ENCODE measurements at places on chromosomes 11 and 22. TPM values are rescaled to one million over a fixed set of nuclear protein-coding genes. Genes with fewer than 3 reads are reported as not detected.

HORMAD2 gene
- not detected for total RNA-seq

ZNF214 gene
- not detected for total RNA-seq

DDIAS gene
- 19.4 TPM for total RNA-seq

DNA sequence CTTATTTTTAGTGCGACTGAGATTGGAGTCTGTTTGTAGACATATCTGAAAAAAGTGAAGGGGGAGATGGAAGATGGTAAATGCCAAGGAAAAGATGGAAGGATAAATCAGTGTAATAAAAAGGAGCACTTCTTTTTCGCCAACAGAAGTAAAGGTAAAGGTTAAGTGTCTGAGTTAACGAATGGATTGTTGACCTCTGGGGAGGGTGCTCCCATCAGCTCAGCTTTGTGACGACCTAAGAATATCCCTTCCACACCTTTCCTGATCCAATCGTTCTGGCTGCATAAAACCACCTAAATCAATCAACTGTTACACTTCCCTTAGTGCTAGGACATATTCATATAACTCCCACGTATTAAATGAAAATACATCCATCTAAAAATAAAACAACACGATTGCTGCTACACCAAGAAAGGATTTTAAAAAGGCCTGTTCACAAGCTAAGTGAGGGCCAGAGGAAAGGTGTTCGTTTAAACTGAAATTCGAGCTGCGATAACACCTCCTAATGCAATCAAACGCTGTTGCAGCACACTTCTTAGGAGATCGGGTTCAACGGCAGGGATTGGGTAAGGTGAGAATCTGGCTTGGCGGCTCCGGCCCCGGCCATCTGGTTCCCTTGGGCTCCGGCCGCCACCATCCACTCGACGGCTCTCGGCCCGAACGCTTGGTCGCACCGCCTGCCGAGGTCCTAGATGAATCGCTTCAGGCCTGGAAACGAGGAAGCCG, 658 bp downstream of the C11orf71 start:
- no peak for DNase-seq
- H3K4me1 ChIP-seq = peaks cover 41% of the 10 kb centered on the region
- H3K36me3 ChIP-seq = peaks cover 16% of the 10 kb centered on the region
- H3K4me3 ChIP-seq = peak overlapping the region; percentile 97
- peak overlapping the region; percentile 99 for H3K27ac ChIP-seq
- no peaks in the 10 kb centered on the region for H3K27me3 ChIP-seq

GRCh38 chr11:66567787-66568123, 651 bp downstream of the CTSF start:
- no peaks in the 10 kb centered on the region for H3K27me3 ChIP-seq
- DNase-seq = no peak
- peaks cover 6% of the 10 kb centered on the region for H3K4me1 ChIP-seq

GRCh38 chr22:26579331-26579886, 10.5 kb downstream of the TPST2 start:
- no peaks in the 10 kb centered on the region for H3K27me3 ChIP-seq
- peak overlapping the region; percentile 84 for H3K27ac ChIP-seq
- H3K36me3 ChIP-seq = peaks cover 7% of the 10 kb centered on the region
- DNase-seq = peak; percentile 77

DNA sequence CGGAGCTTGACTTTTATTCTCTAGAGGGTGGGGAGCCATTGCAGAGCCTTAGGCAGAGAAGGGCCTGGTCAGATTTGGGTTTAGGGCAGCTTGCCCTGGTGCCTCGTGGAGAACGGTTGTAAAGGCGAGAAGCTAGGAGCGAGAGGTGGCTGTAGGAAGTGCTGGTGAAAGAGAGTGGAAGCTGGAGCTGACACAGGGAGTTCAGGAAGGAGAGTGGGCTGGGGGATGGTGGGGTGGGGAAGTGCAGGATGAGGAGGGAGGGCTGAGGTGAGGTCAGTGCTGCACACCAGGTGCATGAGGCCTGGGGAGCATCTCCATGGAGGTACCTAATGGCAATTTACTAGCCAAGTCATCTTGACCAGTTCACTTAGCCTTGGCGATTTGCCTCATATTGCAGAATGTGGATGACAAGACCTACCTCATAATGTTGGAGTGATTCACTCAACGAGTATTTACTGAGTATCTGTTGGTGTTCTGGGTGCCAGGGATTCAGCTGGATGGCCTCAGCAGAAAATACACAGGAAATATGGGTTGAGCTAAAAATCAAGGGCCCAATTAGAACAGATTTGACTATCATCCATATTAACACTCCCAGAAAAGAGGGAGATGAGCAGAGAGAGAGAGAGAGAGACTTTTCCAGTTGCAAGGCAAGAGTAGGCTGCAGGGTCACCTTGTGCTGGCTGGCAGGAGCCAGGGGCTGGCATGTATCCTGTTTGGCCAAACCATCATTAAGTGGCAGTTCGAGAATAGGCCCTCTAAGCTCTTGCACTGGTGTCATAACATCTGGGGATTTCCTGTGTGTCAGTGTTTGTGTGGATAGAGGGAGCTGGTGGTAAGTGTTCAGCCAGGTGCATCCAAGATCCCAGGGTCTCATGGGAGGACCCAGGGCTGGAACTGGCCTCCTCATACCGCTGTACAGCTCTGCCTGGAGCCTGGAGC, 44.4 kb upstream of the CLDN5 start:
- no peak overlapping the region for H3K27ac ChIP-seq
- DNase-seq = no peak

GRCh38 chr11:14029440-14029839, 66.9 kb downstream of the SPON1 start:
- no peak overlapping the region for H3K27ac ChIP-seq
- H3K36me3 ChIP-seq = no peaks in the 10 kb centered on the region
- peaks cover 1% of the 10 kb centered on the region for H3K27me3 ChIP-seq
- DNase-seq = no peak
- H3K4me1 ChIP-seq = no peaks in the 10 kb centered on the region
- H3K4me3 ChIP-seq = no peak overlapping the region

GRCh38 chr22:35882211-35883030, 146.2 kb downstream of the RBFOX2 start:
- no peaks in the 10 kb centered on the region for H3K36me3 ChIP-seq
- H3K27me3 ChIP-seq = no peaks in the 10 kb centered on the region
- no peak overlapping the region for H3K27ac ChIP-seq
- H3K4me3 ChIP-seq = no peak overlapping the region
- peaks cover 20% of the 10 kb centered on the region for H3K4me1 ChIP-seq

- H3K4me1 ChIP-seq = no peaks in the 10 kb centered on the region
- peaks cover 16% of the 10 kb centered on the region for H3K27me3 ChIP-seq
- no peak overlapping the region for H3K27ac ChIP-seq
- H3K36me3 ChIP-seq = no peaks in the 10 kb centered on the region
Measured at GRCh38 chr11:61650781-61651571, 29.2 kb upstream of the DAGLA start.

DNA sequence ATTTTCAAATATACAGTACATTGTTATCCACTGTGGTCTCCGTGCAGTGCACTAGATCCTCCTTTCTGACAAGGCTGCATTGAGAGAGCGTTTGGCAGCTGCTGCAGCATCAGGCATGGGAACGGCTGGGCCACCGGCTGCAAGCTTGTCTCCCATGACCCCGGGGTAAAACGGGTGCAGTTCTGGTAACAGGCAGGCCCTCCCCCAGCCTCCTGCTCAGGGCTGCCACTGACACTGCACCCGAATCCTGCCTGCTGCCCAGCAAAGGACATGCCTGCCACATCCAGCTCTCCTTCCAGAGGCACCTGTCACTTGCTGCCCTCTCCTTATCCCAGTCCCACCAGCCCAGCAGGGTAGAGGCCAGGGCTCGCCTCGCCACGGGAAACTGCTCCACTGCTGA, 124.5 kb upstream of the TMEM45B start:
- H3K27ac ChIP-seq = no peak overlapping the region
- no peak overlapping the region for H3K4me3 ChIP-seq
- H3K4me1 ChIP-seq = peaks cover 10% of the 10 kb centered on the region
- no peaks in the 10 kb centered on the region for H3K27me3 ChIP-seq

DNA sequence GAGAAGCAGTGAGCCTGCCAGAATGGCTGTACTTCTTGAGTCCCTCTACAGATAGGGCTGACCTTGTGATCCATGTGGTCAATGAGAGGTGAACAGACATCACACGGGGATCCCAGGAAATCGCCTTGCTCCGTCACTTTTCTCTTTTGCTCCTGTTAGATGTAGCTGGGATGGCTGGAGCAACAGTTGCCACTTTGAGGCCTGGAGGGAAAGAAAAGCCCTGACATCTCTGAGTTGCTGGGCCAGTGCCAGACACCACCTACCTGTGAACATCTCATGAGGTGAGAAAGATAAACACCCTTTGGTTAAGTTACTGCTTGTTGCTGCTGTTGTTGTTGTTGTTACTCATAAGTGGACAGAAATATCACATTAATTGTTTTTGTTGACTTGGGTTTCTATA, 840.3 kb downstream of the TBC1D22A start:
- H3K27me3 ChIP-seq = peaks cover 12% of the 10 kb centered on the region
- H3K4me3 ChIP-seq = no peak overlapping the region
- no peak for DNase-seq
- H3K27ac ChIP-seq = no peak overlapping the region
- H3K4me1 ChIP-seq = no peaks in the 10 kb centered on the region
